Esophagus squamous epithelium (tissue), 5 donors: ENCODE measurements at places on chromosomes 1 and 21.

- DNase-seq = no peak
These were observed 1.2 kb downstream of the RXFP4 start for GRCh38 chr1:155942578-155943141.

- DNase-seq = no peak
These were observed 131.2 kb downstream of the SLC45A1 start for GRCh38 chr1:8448911-8449661.

DNA sequence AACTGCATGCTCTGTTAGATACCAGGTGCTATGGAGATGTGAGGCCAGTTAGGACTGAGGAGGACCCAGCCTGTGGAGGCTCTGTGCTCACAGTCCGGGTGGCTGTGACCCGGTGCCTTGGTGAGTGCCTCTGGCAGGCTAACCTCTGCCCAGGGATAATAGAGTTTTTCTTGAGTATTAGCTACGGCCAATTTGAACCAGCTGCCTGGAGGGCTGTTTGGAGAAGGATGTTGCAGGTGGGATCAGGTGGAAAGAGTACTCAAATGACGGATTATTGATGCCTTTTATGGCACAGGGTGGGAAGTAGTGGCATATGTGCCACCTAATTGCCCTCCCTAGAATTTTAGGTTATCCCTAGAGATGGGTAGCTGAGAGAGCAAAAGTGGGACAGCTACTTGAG, 182.7 kb downstream of the GRIK3 start:
- no peak for DNase-seq

GRCh38 chr1:161175771-161176453, 1.4 kb downstream of the B4GALT3 start:
- DNase-seq = no peak

DNA sequence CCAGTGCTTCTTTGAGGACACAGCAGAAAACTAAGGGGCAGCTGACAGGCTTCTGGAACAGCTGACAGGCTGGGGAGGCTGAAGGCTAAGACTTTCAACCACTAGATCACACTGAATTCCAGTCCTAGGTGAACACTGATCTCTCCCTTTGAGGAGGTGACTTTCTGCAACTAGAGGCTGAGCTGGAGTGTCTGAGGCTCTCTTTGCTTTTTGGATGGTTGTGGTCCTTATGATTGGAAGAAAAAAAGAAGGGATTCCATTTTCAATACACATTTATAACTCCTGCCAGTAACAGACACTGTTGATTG, 1.4 kb downstream of the IL6R start:
- no peak for DNase-seq

- DNase-seq = no peak
These were observed 29.0 kb downstream of the DUSP10 start for GRCh38 chr1:221712776-221713431.

DNA sequence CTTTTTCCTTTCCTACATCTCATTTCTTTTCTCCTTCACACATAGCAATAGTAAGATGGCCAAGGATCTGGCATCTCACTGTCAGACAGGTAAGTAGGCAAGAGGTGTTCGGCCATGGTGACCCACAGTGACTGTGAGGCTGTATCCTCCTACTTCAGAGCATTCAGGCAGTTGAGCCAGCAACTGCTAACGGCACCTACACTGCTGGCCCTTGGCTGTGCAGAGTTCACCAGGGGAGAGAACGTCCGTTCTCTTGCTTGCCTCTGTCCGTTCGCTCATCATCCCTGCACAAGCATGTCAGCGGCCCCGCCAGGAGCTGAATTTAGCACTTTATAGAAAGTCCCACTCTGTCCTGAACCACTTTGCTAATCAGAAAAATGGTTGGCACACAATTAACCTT, 113.6 kb downstream of the GREM2 start:
- DNase-seq = no peak
